ENCODE measurements at places on chromosomes 6 and 20.

- DNase-seq: no peak
Observed at GRCh38 chr6:122709922-122710512, 69.5 kb upstream of the FABP7 start.

DNA sequence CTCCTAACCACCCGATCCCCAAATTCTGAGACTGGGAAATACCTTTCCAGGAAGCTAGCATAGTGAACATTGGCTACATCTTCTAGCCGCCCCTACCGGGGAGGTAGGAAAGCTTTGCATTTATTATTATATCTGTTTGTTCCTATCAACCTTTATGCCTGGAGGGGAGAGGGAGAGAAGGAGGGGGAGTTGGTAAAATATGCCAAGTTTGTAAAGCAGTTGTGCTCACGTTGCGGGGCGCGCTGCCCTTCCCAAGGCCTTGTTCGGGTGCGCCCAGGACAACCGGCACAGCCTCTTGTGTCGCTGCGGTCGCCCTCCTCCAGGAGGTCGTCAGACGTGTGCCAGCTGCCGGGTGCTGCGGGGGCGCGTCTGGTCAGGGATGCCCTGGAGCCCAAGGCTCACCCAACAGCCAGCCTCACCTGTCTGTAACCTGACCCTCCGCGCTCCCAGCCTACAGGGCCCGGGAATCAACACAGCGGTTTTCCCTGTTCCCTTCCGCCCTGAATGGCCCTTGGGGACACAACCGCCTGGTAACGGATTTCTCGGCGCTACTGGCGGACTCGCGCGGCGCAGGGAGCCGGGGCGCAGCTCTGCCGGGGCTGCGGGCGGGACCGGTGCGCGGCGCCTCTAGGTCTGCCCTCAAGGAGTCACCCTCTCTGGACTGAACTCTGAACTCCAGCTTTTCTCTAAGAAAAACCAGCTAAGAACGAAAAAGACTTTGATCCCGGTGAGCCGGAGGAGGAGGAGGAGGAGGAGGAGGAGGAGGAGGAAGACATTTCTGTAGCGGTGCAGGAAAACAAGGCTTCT is 1.1 kb upstream of the OVOL2 start:
- no peak for DNase-seq

GRCh38 chr20:56393653-56394052 is 1.2 kb downstream of the CSTF1 start:
- no peak for DNase-seq

DNA sequence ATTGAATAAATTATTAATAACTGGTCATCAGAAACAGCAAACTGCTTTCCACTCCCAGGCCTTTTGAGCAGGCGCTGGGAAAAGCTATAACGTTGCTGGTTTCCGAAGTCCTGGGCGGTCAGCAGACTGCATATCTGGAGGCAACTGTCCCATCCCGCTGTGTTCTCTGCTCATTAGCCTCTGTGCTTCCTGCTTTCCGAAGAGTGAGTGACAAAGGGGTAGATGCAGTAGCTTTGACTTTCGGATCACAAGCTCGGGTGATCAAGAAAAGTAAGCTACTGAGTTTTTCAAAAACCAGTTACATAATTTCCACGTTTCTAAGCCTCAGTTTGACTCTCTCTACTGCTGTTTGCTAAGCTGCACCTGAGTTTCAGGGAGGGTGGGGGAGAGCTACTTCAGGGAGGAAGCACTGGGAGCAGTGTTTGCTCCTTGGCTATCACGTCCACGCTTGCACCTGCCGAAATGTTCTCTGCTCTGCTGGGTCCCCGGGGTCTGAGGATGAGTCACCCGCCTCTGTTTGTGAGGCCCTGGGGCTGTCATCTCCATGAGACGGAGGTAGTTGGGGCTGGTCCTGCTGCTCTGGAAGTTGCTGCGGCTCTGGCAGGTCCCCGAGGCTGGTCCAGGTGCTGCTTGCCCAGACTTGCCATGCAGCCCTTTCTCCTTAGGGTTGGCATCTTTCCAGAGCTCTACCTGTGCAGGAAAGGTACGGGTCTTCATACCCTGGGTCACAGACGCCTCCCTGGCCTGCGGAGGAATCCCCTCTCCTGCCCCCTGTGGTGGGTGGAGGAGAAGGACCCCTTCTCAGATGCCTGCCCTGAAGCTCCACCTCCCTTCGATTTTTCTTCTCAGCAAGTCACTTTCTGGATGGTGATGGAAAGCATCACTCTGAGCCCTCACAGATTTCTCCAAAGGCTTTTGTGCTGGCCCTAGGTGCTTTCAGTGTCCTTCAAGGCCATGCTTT is 220.0 kb downstream of the QKI start:
- no peak for DNase-seq

DNA sequence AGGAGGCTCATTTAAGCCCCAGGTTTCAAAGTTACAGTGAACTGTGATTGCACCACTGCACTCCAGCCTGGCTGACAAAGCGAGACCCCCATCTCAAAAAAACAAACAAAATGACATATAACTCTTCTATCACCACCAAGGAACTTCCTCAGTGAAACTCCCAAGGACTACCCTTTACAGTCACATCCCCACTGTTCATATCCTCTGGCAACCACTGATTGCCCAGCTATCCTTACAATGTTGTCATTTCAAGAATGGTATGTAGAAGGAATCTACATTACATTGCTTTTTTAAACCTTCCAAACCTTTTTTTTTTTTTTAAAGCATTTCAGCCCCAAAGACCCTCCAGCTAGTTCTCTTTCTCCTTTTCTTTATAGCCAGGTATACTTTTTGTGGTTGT is 123.1 kb upstream of the CARMIL1 start:
- no peak for DNase-seq

- no peak for DNase-seq
Observed at GRCh38 chr6:161088676-161089328, 97.2 kb downstream of the MAP3K4 start.

DNA sequence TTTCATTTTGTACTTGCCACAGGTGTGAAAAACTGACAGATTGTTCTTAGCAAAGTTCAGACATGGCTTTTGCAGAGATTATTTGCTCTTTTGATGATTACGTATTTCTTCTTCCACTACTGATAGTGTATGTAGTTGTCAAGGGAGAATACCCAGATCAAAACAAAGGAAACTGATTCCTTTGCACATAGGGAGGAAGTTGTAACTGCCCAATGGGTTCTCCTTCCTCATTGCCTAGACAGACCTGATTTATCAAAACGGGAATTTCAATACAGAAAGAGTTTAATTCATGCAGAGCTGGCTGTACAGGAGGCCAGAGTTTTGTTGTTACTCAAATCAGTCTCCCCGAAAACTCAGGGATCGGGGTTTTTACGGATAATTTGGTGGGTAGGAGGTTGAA is 214.7 kb downstream of the BCAS1 start:
- no peak for DNase-seq

- no peak for DNase-seq
Observed at GRCh38 chr20:11375966-11376365, 541.7 kb upstream of the BTBD3 start.
